GM23338 (cell line): ENCODE measurements at places on chromosomes 3 and 15. TPM values are rescaled to one million over a fixed set of nuclear protein-coding genes. Genes with fewer than 3 reads are reported as not detected.

DNA sequence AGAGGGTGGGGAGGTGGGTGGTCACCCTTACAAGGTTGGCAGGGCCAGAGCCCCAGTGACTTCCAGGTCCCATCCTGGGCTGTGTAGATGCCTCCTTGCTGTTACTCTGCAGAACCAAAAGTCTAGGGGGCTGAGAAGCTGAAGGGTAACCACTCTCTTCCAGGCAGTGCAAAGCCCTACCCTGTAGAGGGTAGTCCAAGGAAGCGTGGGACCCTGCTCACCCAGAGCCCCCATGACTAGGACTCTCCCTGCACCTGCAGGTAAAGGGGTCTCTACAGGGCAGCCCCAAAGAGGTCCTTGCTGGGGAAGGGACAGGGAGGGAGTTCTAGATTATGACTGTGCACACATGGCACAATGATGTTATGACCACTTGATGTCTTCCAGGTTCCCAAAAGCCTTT is 14.2 kb downstream of the GHRL start:
- no peaks in the 10 kb centered on the region for H3K27me3 ChIP-seq
- peaks cover 10% of the 10 kb centered on the region; the same call in 1 of the 2 replicates for H3K36me3 ChIP-seq
- no peak overlapping the region for H3K27ac ChIP-seq

Gene NAALADL2
- 2.6 TPM in 1 of 2 replicates, not detected in the other for total RNA-seq

DNA sequence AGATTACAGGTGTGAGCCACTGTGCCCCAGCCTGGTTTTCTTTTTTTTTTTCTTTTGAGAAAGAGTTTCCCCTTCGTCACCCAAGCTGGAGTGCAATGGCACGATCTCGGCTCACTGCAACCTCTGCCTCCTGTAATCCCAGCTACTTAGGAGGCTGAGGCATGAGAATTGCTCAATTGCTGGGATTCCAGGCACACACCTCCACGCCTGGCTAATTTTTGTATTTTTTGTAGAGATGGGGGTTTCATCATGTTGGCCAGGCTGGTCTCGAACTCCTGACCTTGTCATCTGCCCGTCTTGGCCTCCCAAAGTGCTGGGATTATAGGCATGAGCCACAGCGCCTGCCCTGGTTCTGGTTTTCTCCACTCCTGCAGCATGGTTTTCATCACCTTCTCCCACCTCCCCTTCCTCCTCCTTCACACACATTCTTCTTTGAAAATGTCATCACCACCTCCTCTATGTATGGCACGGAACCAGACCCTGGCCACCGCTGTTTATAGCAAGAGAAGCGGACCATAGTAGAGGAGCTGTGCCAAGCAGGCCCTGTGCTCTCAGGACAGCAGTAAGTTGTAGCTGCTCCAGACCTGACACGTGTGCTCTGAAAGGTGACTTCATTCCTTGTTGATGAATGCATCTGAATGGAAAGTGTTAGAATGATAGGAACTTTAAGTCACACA is 14.6 kb upstream of the AHSG start:
- no peaks in the 10 kb centered on the region for H3K4me1 ChIP-seq
- H3K36me3 ChIP-seq, result no peaks in the 10 kb centered on the region
- DNase-seq, result no peak
- no peak overlapping the region for H3K27ac ChIP-seq

GRCh38 chr3:112740835-112741234 is 99.9 kb upstream of the CCDC80 start:
- H3K36me3 ChIP-seq, result no peaks in the 10 kb centered on the region
- DNase-seq, result no peak
- no peak overlapping the region for H3K4me3 ChIP-seq

DNA sequence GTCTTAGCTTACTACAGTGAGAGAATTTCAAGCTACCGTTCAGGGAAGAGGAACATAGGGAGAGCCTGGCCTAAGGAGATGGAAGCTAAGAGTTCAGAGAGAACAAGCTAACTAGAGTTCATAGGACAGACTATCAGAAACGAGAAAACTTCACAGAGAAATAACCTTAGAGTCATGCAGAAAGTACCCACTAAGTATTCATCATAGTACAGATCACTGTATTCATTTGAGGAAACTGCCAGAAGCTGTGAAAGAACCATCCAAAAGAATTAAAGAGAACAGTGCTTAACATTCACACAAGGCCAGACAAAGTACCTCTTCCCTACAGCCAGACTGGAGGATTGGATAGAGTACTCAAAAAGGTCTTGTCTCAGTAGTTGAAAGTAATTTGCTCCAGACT is 15.2 kb upstream of the GBE1 start:
- H3K4me1 ChIP-seq, result no peaks in the 10 kb centered on the region
- H3K27ac ChIP-seq, result no peak overlapping the region
- no peak for DNase-seq

GRCh38 chr3:31895471-31895870 is 85.6 kb downstream of the OSBPL10 start:
- H3K4me3 ChIP-seq, result no peak overlapping the region
- H3K27me3 ChIP-seq, result no peaks in the 10 kb centered on the region
- peak overlapping the region; percentile 23; the same call in 1 of the 2 replicates for H3K27ac ChIP-seq
- no peak for DNase-seq

Gene GOLGA8R
- total RNA-seq, result 0.17 TPM in 1 of 2 replicates, not detected in the other

Gene KCNAB1
- 0.08 and 0.69 TPM in 2 replicates for total RNA-seq

DNA sequence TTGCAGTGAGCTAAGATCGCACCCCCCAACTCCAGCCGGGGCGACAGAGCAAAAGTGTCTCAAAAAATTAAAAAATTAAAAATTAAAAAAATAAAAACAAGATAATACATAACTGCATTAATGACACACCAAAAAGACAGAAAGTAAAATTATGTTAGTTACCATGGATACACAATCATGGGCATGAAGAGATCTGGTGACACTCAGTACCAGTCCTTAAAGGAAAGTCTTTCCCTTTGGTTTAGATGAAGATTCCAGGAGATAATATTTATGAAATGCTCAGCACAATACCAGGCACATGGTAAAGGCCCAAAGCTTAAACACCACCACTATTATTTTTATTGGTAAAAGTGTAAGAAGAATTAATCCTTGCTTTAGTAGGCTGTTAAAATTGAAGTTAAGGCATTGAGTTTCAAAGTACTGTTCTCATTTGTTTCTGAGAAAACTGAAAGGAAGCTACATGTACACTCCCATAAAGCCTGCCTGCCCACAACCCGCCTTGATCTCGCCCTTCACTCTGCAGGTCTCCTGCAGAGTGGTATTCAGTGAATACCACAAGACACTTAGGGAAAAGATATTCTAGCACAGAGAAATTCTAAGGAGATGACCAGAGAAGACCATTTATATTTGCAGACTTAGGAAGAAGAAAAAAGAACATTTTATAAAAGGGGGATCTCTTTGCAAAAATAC is 52.3 kb downstream of the SUCLG2 start:
- no peak for DNase-seq
- no peak overlapping the region for H3K27ac ChIP-seq
- no peaks in the 10 kb centered on the region for H3K27me3 ChIP-seq
- H3K36me3 ChIP-seq, result no peaks in the 10 kb centered on the region
- H3K4me1 ChIP-seq, result peaks cover 6% of the 10 kb centered on the region

- no peak overlapping the region for H3K27ac ChIP-seq
- no peaks in the 10 kb centered on the region; the same call in 1 of the 2 replicates for H3K4me1 ChIP-seq
- DNase-seq, result no peak
- H3K36me3 ChIP-seq, result no peaks in the 10 kb centered on the region
- H3K27me3 ChIP-seq, result no peaks in the 10 kb centered on the region
Observed at GRCh38 chr3:4949004-4949403, 30.2 kb upstream of the BHLHE40 start.

DNA sequence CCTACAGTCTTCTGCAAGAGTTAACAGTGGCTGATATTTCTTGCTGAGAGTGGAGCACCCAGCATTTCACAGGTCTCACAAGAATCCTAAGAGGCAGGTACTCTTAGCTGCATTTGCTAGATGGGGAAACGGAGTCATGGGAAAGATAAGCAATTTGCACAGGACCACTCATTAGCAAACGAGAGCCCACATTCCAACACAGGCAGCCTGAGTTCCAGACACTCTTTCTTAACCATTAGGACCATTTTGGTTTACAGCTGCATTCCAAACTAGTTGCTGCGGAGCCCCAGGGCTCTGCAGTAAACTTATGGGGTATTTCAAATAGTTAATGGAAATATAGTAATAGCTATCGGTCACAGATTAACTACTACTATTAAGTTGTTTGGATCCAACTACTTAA is 42.5 kb downstream of the LYZL4 start:
- no peak overlapping the region for H3K27ac ChIP-seq
- DNase-seq, result no peak
- H3K4me1 ChIP-seq, result peaks cover 14% of the 10 kb centered on the region; the same call in 1 of the 2 replicates
- H3K36me3 ChIP-seq, result no peaks in the 10 kb centered on the region

Gene DUOXA2
- total RNA-seq, result not detected in 2 replicates

Gene VIPR1
- 13.9 and 19.3 TPM in 2 replicates for total RNA-seq

GRCh38 chr3:85821130-85821756 is 862.5 kb downstream of the CADM2 start:
- DNase-seq, result peak; percentile 73
- no peaks in the 10 kb centered on the region for H3K36me3 ChIP-seq
- no peak overlapping the region for H3K27ac ChIP-seq
- no peaks in the 10 kb centered on the region for H3K4me1 ChIP-seq
- no peaks in the 10 kb centered on the region for H3K27me3 ChIP-seq
- H3K4me3 ChIP-seq, result no peak overlapping the region

Gene ACAD9
- 27.5 and 36.4 TPM in 2 replicates for total RNA-seq
